Occipital lobe (tissue), 3 donors: ENCODE measurements at places on chromosomes 7 and 10.
A peak's percentile ranks its signal among the peaks of the same experiment; 100 is the strongest.

DNA sequence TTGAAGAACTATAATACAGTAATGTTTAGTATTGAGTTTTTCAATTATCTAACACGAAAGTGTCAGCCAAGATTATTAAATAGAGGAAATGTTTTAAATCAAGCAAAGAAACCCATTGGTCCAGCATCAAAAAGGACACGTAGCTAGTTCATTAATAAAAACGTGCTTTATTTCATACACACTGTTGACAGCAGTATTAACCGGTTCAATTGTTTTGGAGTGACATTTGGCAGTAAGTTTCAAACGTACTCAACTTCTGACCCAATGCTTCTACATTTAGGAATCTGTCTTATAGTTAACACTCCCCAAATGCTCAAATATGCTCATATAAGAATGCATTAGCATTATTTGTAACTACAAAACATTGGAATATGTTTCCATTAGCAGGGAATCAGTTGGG lies 41.3 kb downstream of the SLC16A12 start:
- no peak for DNase-seq

DNA sequence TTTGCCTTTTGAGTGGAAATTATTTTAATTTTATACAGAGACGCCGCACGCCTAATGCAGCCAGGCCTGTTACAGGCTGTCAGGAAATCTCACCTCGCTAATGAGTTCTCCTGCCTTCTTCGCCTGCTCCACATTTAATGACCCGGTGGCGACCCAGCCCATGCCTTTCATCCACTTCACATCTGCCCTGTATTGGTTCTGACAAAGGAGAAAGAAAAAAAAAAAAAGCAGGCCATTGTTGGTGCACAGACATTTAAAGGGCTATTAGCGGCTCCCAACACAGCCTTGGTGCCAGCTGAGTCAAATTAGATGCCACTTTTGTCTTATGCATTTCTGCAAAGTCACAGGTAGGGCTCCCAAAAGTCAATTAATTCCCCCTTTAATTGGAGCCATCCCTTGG lies 43.3 kb downstream of the NRAP start:
- DNase-seq, result no peak

DNA sequence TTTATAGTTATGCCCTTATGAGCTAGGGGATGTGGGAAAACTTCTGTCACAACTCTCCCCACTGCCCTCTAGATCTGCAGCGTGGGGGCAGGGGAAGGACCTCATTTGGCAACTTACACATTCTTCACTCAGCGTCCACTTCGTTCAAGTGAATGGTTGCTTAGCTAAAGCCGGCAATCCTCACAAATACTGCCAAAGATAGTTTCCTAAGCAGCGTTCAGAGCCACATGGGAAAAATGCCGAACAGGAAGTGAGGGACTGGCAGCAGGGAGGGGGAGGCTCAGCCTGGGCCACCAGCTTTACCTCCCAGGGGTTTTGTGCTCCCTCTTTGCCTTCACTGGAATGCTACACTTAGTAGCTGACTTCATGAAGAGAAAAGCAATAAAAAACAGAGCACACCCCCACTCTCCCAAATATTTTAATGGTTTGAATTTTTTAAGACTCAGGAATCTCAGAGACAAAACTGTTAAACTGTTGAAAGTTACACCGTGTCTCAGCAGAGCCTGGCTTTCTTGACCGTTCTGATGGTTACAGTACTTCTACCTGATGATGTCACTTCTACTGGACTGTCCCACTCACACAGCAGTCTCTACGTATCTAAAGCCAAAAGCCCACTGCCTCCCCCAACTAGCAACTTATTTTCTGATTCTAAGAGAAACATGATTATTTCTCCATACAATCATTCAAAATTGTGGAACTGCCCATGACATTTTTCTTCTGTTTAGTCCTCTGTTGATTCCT lies 10.4 kb downstream of the GRM3 start:
- peak; percentile 31 for DNase-seq

- no peak for DNase-seq
Observed at GRCh38 chr10:132463333-132464255, 66.6 kb downstream of the PWWP2B start.

DNA sequence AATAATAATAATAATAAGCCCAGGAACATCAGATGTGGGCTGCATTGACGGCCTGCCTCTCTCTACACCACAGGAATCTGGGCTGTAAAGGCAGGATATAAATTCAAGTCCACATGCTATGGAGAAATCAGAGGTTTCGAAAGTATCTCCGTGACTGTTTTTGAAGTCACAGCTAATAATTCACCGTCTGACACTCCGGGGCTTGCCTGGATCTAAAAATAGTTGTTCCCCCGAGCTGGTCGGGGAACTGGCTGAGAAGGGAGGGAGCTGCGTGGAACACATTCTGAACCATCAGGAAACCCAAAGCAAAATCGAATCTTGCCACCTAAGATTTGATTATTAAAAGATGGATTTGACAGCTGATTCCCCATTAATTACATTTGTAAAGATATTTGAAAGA lies 35.4 kb downstream of the KLF6 start:
- DNase-seq, result no peak

- no peak for DNase-seq
Observed at GRCh38 chr7:29040579-29040925, 82.4 kb upstream of the TRIL start.

DNA sequence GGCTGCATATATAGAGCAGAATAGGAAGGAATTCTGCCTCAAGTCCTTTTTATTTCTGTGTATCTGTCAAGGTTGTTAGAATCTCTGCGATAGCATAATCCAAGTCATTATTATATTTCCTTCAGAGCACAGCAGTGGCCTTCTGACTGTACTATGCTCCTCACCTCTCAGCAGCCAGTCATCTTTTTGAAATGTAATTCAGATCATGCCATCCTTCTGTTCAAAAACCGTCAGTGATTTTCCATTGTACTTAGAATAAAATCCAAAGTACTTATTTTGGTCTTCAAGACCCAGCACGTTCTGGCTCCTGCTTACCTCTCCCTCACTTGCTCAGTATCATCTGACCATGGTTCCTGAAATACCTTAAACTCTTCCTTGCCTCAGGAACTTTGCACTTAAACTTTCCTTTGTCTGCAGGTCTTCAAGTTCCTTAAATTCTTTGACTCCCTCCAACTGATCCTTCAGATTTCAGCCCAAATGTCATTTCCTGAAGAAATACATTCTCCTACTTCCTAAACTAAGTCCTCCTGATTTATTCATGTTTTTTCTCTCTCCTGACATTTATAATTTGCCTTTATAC lies 112.4 kb downstream of the ST7 start:
- DNase-seq, result no peak

DNA sequence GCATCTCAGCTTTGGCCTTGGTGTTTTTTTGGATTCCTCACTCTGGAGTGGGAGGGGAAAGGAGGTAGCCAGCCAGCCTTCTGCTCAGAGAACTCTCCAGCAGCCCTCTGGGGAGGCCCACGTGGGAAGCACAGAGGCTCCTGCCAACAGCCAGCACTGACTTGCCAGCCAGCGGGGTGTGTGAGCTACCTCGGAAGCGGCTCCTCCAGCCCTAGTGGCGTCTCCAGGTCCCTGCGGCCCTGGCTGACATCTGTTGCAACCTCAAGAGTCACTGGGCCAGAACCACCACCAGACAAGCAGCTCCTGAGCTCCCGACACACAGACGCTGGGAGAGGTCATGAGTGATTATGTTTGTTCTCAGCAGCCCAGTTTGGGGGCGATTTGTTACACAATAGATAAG lies 180.2 kb upstream of the FZD8 start:
- peak; percentile 51 for DNase-seq

DNA sequence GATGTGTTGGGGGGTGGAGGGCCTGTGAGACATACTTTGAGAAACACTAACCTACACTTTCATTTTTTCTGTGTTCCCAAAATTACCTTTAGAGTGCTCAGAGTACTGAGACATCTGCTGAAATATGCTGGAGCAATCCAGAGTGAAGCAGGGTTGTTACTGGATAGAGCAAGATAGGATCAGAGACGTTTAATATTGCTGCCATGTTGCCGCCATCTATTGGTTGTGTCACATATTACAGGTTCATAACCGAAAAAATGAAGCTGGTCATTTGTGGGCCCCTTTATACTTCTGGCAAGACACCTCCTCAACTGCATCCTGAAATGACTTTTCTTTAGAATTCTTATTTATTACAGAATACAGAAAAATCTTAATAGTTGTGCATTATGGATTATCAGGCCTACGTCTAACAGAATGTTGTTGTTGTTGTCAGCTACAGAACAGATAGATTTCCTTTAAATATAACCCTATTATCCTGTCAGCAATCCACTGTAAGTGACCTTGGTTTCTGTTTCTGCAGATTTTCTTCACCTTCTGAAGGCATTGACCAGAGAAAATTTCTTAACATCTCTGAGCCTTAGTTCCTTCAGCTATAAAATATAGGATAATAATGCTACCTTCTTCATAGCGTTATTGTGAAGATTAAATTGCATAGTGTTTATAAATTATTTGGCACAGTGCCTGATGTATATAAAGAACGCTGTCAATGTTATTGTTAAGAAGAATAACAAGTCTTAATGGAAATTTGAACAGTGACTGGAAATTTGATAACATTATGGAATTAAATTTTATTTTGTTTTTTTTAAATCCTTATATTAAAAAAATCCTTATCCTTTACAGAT lies 16.2 kb upstream of the DLD start:
- no peak for DNase-seq

DNA sequence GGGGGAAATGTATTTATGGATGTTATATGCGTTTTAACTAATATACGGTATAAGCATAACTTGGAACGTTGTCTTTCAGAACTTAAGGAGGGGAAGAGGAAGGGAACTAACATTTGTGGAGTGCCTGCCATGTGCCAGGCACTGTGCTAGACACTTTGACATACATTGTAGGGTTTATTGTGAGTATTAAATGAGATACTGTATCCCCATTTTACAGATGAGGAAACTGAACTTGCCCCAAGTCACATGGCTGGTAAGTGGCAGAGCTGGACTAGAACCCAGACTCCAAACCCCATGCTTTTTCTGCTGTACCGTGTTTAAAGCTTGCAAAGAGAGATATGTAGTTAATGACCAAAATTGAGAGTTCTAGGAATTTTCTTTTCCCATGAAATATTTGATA lies 74.6 kb downstream of the CREM start:
- no peak for DNase-seq

- no peak for DNase-seq
Observed at GRCh38 chr7:15764010-15764409, 77.5 kb upstream of the MEOX2 start.

GRCh38 chr10:78602201-78602932 lies 466.4 kb upstream of the ZMIZ1 start:
- no peak for DNase-seq

GRCh38 chr10:117075064-117075463 lies 63.0 kb downstream of the VAX1 start:
- DNase-seq, result no peak

DNA sequence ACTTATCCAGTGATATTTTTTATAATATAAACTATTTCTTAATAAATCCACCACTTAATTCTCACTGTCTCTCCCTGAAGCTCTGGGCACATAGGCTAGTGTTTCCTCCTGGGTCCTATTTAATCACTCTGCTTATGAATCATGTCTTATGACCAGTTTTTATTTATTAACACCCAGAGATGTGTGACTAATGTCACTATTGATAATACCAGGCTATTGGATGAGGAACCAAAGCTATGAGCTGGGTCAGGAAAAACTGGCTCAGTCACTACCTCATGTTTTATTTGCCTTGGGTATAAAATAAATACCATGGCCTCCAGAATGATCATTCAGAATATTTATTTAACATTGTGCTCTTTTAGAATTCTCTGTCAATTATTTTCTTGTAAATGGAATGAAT lies 5.2 kb downstream of the SEMA3E start:
- no peak for DNase-seq

DNA sequence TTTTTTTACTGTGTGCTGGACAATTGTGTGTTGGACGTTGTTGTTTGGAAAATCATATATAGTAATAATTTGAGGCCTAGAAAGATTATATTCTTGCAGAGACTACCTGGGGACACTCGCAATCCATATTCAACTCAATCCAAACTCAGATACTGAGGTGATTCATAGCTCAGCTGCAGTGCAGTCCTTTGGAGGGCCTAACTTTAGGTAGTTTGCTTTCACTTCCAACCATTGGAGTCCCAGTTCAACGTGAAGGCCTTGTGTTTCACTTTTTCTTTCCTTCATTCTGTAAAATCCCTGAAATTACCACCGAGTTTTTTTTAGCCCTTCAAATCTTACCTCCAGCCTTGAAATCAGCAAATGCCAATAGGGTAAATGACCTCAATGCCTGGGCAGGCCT lies 32.3 kb downstream of the ATRNL1 start:
- DNase-seq, result no peak

GRCh38 chr7:26388256-26388655 lies 96.6 kb downstream of the SNX10 start:
- no peak for DNase-seq

- DNase-seq, result no peak
Observed at GRCh38 chr10:85979598-85979997, 387.0 kb downstream of the GRID1 start.

DNA sequence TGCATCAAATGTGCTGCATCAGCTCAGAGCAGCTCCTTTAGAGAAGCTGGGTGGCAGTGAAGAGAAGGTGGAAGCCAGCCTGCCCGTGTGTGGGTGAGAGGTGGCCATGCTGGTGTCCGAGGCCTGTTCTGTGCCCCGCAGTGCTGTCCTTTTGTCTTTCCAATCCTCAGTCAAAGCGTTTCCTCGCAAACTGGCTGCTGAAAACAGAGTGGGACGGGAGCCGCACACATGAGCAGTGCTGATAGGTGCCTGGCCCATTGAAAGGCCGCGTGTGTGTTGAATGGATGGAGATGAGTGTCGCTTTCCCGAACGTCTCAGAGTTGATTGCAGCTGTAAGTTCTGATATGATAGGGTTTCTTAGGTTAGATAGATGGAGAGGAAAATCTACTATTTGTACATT lies 39.3 kb downstream of the WDR37 start:
- DNase-seq, result no peak

DNA sequence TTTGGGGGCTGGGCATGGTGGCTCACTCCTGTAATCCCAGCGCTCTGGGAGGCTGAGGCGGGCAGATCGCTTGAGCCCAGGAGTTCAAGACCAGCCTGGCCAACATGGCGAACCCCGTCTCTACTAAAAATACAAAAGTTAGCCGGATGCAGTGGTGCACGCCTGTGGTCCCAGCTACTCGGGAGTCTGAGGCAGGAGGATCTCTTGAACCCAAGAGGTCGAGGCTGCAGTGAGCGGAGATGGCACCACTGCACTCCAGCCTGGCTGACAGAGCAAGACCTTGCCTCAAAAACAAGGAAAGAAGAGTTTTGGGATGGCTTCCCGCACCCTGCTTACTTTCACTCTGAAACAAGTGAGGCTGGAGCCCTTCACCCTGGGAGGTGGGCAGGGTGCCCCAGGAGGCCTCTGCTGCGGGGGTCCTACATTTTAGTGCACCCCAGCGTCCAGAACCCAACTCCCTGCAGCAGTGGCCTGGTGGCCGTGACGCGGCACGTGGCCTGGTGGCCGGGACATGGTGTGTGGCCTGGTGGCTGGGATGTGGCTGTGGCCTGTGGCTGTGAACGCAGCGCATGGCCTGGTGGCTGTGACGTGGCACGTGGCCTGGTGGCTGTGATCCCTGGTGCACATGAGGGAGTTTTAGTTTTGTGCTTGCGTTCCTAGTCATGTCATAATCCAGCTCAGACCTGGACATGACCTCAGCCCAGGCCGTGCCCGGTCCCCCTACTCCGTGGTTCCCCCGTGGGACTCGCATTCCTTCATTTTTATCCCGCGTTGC lies 9.3 kb downstream of the KNDC1 start:
- DNase-seq, result no peak
